MG63 (cell line): ENCODE measurements at places on chromosomes 6 and 20. TPM values are rescaled to one million over a fixed set of nuclear protein-coding genes. Genes with fewer than 3 reads are reported as not detected.

The SCGN gene
- total RNA-seq: not detected in 2 replicates

The SPTLC3 gene
- 18.4 and 28.7 TPM in 2 replicates for total RNA-seq

The TREM1 gene
- total RNA-seq: not detected in 2 replicates

The ZNF311 gene
- total RNA-seq: 1.4 TPM in 2 replicates

The RIMS1 gene
- 9.6 and 17.4 TPM in 2 replicates for total RNA-seq

The GPX5 gene
- not detected in 2 replicates for total RNA-seq

The MSH5 gene
- 3.1 and 6.3 TPM in 2 replicates for total RNA-seq

The GLP1R gene
- not detected in 2 replicates for total RNA-seq

The DNAAF9 gene
- total RNA-seq: 0.86 and 1.9 TPM in 2 replicates

The PGC gene
- total RNA-seq: not detected in 2 replicates

The MCHR2 gene
- not detected in 2 replicates for total RNA-seq

The ZC3H12D gene
- total RNA-seq: 0.03 TPM in 1 of 2 replicates, not detected in the other
